Stimulated activated CD8-positive, alpha-beta memory T cell treated with anti-CD3 and anti-CD28 coated beads, Interleukin-7, amount 100 ng/mL, for 4 hours (primary cell): ENCODE measurements at places on chromosomes 11 and 22.

DNA sequence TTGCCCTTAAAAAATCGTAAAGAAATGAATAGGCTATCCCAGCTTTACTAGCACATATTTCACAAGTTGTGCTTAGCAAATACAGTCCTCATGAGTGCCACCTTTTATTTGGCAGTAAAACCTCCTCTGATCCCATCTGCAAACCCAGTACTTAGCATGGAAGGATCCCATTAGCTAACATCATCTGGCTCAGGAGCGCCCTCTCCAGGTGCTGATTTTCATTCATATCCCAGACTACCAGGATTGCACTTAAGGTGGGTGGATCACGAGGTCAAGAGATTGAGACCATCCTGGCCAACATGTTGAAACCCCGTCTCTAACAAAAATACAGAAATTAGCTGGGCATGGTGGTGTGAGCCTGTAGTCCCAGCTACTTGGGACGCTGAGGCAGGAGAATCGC lies 76.1 kb upstream of the PAX6 start:
- DNase-seq = no peak

GRCh38 chr11:19963697-19964387 lies 196.4 kb downstream of the DBX1 start:
- no peak for DNase-seq

GRCh38 chr22:30031764-30032455 lies 48.4 kb upstream of the HORMAD2 start:
- DNase-seq = no peak

DNA sequence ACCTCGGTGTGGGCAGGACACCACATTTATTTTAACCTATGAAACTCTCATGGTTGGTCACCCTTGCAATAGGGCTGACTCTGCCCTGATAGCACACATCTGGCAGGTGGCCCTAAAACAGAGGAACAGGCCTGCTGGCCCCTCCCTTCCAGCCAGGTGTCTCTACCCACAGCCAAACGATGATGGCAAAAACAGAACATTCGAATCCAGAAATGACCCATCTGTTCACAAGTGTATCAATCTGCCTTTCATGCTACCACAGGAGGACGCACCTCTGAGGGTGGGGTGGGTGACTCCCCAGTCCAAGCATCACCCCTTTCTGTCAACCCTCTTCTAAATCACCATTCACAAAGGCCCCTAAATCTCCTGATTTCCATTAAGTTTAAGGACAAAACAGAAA lies 118.1 kb downstream of the ETS1 start:
- DNase-seq = no peak

DNA sequence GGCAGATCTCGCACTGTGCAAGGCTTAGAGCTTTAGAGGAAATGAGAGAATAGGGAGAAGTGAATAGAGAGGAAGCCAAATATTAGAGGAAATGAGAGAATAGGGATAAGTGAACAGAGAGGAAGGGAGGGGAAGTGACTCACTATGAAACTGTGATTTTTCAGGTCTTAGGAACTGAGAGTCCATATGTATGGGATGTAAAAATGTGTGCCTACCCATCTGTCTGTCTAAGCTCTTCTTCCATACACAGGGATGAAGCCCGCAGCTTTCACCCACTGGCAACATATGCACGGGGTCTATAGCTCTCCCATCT lies 6.4 kb upstream of the CCDC86 start:
- DNase-seq = no peak

- DNase-seq = no peak
These were observed 659.4 kb downstream of the METTL15 start for GRCh38 chr11:28767574-28767973.

DNA sequence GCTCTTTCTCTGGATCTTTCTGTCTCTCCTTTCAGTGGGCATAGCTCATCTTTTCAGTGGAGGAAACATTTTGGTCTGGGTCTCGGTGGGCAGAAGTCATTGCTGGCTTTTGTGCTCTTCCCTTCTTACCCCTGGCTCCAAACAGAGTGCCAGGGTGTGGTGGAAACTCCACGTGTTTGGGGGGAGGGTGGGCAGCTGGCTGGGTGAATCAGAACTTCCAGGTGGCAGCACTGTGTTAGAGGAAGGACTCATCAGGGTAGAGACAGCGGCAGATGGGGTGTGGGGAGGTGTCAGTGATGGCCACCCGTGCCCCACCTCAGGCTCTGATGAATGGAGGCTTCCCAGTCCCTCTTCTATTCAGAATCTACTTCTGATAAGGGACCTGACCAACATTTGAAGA lies 114.0 kb downstream of the GRIK4 start:
- no peak for DNase-seq

GRCh38 chr11:125938418-125938817 lies 7.4 kb upstream of the VSIG10L2 start:
- no peak for DNase-seq

GRCh38 chr11:1201395-1202153 lies 21.3 kb upstream of the MUC5B start:
- no peak for DNase-seq

GRCh38 chr11:9691865-9692264 lies 28.0 kb downstream of the SWAP70 start:
- DNase-seq = no peak

- DNase-seq = no peak
These were observed 105.9 kb upstream of the ARHGAP20 start for GRCh38 chr11:110818032-110818687.

- no peak for DNase-seq
These were observed 185.8 kb upstream of the C11orf87 start for GRCh38 chr11:109236188-109236587.

GRCh38 chr11:59847626-59848025 lies 2.3 kb upstream of the CBLIF start:
- no peak for DNase-seq

DNA sequence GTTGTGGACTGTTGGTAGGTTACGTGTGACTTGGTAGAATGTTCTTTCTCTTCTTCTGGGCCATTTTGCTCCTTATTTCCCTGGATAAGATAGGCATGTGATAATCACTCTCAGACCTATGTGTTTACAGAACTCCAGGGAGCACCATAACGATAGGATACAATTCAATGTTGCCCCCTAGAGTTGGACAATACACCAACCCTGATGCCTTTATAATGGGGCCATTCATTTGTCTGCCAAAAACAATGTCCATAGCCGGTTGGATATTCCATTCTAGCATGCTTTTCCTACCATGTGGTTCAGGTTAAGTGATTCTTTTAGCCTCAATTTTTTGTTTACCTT lies 60.5 kb downstream of the APIP start:
- no peak for DNase-seq

GRCh38 chr11:122758339-122758738 lies 80.0 kb upstream of the CRTAM start:
- DNase-seq = no peak

DNA sequence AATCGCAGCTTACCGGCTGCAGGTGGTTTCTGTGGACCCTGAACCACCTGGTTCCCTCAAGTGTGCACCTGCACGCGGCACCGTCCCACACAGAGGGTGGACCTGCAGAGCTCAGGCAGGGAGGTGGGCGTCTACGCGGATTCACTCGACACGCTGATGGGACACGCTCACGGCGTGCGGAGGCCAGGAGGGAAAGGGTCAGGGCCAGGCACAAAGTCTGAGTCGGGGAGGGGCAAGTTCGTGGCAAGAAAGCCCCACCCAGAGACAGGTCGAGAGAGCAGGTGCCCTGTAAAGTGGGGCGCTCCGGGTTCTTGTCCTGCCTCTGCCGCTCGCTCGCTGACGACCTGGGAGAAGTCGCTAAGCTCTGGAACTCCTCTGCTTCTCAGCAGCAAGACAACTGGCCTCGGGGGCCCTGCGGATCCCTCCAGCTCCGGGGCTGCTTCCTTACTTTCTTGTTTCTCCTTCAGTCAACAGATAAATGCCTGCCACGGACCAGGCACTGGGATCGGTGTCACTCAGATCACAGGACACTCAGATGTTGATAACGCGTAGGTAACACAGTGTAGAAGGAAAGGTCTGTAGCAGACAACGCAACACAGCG lies 72.4 kb upstream of the NUP50 start:
- DNase-seq = no peak

GRCh38 chr11:60455531-60456042 lies at the start of gene MS4A1:
Gene MS4A1, plus strand, starts transcription at chr11:60455847. Its CDS starts 6,528 bp downstream, at chr11:60462375.
- no peak for DNase-seq

DNA sequence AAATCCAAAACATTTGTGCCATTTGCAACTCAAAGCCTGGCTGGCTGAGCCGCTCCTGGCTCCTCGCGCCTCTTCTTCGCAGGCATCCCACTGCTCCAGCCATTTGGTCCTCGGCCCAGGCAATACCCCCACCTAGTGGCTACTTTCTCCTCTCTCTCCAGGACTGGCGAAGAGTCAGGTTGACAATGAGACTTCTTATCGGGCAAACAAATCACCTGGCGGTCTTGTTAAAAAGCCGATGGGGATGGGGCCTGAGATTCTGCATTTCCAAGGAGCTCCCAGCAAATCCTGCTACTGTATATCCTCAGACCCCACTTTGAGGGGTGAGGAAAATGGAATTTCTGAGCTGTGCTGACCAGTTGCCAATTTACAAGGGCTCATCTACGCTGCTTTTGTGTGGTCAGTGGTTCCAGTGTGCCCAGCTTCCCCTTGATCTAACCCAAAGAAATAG lies 89.0 kb downstream of the ISX start:
- no peak for DNase-seq

DNA sequence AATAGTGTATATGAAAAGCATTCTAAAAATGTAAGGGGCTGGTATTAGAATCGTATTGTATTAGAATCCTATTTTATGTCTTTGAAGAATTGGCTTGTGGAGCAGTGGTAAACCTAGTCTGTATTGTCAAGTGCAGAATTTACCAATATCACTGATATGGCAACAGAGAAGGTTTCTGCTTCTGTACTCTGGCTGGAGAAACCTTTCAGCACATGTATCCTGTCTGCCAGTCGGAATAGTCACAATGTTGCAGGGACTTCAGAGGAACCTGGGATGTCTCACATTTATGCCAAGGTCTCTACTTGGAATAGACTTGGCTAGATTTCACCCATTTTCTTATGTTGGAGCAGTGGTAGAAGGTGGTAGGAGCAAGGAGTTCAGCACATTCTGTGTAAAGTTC lies 4.4 kb downstream of the MTMR3 start:
- no peak for DNase-seq

DNA sequence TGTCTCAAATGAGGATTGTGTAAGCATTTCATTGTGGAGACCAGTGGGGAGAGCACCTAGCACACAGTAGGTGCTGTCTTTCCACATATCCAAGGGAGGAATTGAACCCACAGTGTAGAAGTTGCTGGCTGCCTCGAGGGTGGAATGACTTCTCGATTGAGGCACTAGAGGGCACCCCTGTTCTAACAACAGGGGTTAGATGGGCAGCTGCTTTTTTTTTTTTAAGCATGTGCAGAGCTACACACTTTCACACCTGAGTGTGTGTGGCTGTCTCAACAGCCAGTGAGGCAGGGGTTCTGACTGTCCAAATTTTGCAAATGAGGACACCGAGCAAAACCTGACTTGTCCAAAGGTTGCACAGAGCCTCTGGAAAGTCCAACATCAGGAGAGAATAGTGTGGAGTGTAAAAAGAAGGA lies 118.2 kb upstream of the CRYBB3 start:
- peak; percentile 23 for DNase-seq

DNA sequence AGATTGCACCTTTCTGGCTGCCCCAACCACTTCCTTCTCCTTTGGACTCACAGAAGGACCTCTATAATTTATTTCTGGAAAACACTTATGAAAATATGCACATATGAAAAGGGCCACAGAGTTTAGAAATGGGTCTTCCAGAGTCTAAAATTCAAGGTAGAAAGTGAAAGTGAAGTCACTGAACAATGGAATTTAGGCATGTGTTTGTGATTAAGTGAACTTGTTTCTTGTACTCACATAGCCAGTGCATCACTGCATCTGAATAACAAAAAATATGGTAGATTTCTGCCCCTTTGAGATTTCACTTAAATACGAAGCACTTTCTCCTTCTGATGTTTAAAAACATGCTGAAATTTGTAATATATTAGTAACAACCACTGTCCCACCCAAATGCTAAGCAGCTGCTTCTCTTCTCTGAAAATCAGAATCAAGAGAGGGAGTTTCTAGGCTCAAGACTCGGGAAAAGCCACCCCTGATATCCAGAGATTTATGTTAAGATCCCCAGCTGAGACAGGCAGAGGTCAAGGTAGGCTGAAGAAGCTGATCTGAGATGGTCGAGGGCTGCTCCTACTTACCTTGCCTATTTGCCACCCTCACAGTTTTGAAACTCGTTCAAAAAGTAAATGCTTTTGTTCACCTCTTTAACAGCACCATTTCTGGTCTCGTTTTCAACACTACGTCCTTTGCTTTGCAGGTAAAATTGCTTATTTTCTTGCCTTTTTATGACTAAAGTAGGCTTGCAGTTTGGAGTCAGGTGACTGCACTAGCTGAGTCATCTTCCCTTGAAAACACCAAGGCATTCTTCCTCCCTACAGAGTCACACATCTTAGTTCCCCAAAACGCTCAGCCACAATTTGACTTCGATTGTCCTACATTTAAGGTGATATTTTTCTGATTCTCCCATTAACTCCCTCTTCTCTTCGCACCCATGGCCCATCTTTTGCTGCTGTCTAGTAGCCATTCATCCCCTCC lies at the start of gene XKR3:
Gene XKR3 (minus strand): TSS at position 696 of the 972 bp plus-strand sequence. CDS start 17,338 bp downstream, outside the sequence.
- DNase-seq = no peak

DNA sequence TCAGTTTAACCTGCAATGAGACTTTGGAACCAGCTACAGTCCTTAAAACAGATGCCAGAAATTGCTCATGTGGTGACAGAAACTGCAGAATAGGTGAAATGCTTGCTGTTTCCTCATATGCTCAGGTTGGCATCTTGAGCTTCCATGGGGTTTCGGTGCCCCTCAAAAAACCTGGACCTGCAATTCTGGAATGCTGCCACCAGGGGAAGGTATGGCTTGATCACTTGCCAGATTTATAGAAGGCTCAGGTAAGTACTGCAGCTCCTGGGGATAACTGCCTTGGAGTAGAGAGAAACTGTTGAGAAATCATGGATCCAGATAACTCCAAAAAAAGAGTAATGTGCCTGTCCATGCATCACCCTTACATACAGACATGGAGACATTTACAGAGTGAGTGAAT lies 113.0 kb downstream of the CTTN start:
- DNase-seq = no peak

- no peak for DNase-seq
These were observed 38.5 kb upstream of the RIC3 start for GRCh38 chr11:8207080-8208000.

DNA sequence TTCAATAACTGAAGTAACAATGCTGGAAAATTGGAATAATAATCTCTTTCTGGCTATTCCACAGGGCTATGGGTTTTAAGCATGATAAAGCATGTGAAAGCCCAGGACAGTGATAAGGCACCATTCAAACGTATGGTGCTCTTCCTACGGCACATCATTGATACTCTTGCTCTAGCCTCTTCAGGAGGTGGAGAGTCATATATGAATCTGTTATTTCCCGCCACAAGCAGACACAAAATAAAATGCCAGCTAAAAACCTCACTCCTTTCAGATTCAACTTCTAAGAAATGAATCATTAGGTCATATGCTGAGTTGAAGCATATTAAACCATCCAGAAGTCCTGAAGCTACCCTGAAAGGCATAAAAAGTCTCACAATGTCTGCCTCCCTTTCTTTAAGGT lies 49.9 kb downstream of the FZD4 start:
- no peak for DNase-seq

DNA sequence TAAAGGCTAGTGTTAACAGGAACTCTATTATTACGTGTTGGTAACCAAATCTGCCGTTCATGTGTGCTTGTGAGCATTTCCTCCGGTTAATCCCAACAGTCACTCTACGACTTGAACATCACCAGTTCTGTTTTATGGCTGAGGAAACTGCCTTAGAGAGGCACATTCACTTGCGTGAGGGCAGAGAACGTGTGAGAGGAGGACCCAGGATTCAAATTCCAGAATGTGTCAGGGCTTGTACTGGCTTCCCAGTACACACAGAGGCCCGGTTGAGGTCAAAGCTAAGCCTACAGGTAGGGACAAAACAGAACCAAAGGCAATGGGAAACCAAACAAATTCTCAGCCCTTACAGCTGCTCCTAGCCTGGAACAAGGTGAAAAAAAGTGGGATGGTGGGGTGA lies 66.9 kb upstream of the TENM4 start:
- no peak for DNase-seq
